ENCODE measurements at places on chromosomes 6 and 20.

- no peak for DNase-seq
Observed at GRCh38 chr6:137666202-137666774, 172.1 kb upstream of the OLIG3 start.

DNA sequence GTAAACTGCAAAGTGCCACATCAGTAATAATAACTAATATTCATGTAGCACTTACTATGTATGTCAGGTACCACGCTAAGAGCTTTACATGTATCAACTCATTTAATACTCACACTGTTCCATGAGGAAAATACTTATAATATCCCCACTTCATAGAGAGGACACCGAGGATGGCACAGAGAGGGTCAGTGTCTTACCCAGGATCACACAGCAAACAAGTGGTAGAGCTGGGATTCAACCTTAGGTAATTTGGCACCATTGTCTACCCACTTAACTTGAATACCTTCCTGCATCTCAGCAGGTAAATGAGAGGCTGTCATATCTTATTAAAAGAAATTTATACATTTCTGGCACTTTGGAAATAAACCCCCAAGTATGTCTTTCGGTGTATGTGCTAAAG is 8.0 kb downstream of the POFUT1 start:
- no peak for DNase-seq

- no peak for DNase-seq
Observed at GRCh38 chr6:155523821-155524651, 68.4 kb upstream of the NOX3 start.

- DNase-seq: no peak
Observed at GRCh38 chr6:34864007-34864406, 23.8 kb downstream of the TAF11 start.

DNA sequence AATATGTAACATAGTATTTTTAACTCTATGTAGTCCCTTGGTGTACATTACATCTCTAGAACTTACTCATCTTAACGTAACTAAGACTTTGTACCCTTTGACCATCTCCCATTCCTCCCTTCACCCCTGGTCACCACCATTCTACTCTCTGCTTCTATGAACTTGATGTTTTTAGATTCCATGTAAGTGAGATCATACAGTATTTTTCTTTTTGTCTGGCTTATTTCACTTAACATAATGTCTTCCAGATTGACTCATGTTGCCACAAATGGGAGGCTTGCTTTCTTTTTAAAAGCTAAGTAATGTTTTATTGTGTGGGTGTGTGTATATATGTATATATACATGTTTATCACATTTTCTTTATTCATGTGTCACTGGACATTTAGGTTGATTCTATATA is 55.8 kb downstream of the TMEM200A start:
- no peak for DNase-seq

DNA sequence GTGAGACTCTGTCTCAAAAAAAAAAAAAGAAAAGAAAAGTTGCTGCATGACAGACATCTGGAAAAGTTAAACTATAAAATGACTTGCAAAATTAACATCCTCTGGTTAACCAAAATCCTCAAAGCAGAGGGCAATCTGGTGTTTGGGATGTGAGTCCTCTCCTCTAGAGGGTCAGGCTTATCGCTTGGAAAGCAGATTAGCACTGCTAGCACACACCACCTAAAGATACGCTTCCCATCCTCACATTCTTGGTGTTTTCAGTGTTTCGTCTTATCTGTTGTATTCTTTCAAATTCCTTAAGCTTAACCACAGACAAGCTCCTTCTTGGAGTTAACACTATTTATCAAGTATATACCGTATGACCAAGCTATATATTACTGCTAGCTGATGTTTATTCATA is 198.0 kb downstream of the SOX4 start:
- DNase-seq: no peak

DNA sequence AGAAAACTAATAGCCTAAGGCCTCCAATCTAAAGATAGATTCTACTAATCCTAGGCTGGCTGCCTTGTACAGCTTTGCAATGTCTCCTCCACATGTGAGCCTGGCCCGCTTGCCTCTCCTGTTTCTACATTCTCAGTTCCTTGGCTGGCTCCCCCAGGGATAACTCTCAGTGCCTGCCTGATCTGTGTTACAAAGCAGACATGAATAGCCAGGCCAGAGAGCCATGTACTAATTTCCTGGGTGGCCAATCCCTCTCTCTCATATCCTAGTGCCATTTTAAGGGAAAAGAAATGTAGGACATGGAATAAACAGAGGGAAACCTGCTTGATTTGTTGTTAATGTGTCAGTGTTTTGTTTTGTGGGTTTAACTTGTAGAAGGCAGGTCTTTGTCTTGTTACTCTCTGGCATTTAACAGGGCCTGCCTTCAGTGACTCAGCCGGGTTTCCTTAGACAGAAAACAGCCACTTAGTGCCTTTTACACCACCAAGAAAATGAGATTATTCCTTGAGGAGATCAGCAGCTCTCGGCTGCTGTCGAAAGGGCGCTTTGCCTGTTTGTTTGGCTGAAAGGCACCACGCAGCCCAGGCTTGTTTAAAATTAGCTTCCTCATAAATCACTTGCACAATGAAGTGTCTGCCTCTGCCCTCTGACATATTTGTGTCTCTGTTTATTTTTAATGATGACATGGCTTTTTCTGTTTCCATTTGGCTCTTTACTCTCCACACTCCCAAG is 702.7 kb downstream of the MAFB start:
- no peak for DNase-seq

DNA sequence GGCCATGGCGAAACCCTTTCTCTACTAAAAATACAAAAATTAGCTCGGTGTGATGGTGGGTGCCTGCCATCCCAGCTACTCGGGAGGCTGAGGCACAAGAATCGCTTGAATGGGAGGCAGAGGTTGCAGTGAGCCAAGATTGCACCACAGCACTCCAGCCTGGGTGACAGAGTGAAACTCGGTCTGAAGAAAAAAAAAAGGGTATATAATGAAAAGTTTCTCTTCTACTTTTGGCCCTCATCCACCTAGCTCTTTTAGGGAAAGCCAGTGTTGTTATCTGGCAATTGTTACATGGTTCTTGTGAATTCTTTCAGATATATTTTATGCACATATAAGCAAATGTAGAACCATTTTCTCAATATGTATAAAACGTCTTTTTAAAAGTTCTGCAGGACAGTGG is 19.0 kb downstream of the KIF3B start:
- DNase-seq: no peak
